Activated naive CD8-positive, alpha-beta T cell treated with anti-CD3 and anti-CD28 coated beads, Interleukin-2, amount 50 U/mL, for 24 hours (primary cell): ENCODE measurements at places on chromosomes 7 and 10.
A peak's percentile ranks its signal among the peaks of the same experiment; 100 is the strongest.

DNA sequence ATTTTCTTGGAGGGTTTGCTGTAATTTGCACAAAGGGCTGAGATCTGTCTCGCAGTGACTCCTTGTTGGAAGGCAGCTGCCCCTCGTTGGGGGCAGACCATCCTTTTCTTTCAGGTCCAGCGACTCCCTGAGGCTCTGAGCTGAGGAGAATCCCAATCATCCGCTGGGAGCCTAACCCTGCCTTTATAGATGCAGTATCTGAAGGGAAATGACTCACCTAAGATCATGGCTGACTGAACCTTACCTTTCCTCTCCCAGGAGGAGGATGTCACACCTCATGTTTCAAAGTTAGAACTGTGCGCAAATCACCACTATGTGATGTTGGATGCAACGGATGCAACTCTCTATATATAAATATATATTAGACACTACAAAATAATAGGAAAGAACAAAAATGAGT lies 36.4 kb upstream of the MXI1 start:
- DNase-seq: no peak

- DNase-seq: no peak
These were observed 32.2 kb downstream of the VWA2 start for GRCh38 chr10:114271075-114271778.

GRCh38 chr10:18066947-18067346 lies 73.3 kb upstream of the CACNB2 start:
- no peak for DNase-seq

DNA sequence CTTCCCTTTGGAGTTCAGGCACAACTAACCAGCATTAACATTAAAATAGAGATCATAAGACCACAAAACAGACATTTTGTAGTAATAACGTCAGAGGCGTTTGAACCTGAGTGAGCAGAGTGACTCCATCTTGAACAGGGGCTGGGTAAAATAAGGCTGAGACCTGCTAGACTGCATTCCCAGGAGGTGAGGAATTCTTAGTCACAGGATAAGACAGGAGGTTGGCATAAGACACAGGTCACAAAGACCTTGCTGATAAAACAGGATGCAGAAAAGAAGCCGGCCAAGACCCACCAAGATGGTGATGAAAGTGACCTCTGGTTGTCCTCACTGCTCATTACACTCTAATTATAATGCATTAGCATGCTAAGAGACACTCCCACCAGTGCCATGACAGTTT lies 493.2 kb upstream of the AUTS2 start:
- no peak for DNase-seq

GRCh38 chr10:73406846-73407245 lies 7.0 kb downstream of the ANXA7 start:
- DNase-seq: no peak

DNA sequence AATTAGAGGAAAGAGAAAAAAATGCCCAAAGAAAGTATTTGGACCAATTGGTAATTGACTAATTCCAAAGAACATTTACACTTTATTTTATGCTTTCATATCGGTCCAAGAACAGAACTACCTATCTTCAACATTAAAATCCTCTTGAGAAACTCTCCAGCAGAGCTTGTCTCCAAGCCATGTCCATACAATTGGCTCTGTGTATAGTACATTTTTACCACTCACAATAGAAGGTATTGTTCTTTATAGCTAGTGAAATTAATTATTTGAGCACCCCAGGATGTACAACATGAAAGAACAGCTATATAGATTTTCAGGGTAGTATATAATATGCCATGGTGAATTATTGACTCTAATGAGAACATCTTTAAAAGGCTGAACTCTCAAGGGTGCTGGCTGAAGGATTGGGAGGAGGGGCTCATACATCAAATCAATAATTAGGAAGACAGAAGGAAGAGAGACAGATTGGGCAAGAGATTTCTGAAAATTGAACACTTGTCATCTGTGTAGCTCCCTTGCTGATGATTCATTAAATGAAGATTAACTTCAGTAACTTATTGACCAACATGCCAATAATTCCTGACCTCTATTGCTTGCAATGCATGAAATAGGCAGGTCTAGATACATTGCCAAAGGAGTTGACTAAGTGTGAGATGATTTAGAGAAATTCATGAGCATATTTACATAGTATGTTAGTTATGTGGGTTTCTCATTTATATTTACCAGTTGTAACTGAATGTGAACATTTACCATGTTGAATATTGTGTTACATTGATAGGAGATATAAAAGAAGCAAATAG lies 249.7 kb downstream of the MTERF1 start:
- no peak for DNase-seq

DNA sequence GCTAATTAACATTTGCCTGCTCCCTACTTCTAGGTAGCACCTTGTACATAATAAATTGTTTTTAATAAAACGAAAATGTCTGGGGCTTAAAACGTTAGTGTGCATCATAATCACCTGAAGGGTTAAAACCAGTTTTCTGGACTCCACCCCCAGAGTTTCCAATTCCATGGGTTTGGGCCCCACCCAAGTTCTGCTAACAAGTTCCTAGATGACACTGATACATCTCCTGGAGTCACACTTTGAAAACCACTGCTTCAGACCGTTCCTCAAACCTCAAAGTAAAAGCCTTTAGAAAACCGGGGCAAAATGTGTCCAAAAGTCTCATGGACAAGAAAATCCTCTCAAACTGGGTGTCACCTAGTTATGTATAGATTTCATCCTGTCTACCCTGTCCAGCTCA lies 9.3 kb downstream of the OSBPL3 start:
- DNase-seq: no peak

GRCh38 chr7:154767821-154768415 lies 235.0 kb downstream of the PAXIP1 start:
- DNase-seq: no peak

DNA sequence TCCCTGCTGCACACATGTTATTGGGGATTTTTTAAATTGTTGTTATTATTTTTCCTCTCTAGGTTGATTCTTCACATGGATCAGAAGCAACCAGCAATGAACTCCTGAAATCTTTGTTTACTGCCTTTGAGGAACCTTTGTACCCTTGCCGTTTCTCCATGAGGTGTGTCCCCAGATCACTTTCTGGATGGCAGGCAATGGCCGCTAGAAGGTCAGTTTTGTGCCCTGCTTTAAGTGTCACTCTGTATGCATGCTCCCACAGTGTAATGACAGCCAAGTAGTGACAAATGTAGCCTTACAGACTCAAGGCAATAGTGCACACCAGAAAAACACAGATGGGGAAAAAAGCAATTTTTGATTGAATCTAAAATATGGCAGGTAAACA lies 47.7 kb upstream of the NRP1 start:
- no peak for DNase-seq

DNA sequence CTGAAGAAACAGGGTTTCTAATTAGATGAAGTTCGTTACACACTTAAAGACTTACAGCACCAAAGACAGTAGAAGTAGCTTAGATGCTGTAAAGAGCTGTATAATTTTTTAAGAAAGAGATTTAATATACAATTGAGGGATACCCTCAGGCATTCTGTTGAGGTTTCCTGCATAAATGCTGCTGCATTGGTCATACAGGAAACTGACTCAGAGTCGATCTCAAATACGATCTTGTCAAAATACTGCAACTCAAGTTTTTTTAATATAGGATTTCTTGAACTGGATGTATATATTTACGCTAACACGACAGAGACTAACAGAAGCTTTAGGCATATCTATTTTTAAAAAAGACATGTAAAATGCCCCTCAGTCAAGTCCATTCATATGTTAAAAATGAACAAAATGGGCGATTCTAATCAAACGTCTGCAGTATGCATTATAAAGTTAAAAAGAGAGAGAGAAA lies 2.4 kb upstream of the ARID5B start:
- no peak for DNase-seq

GRCh38 chr10:63281967-63282366 lies 148.8 kb downstream of the NRBF2 start:
- DNase-seq: no peak

GRCh38 chr7:67754651-67755050 lies 758.0 kb downstream of the TYW1 start:
- DNase-seq: no peak

GRCh38 chr10:7168414-7168813 lies 242.4 kb downstream of the SFMBT2 start:
- DNase-seq: no peak

GRCh38 chr7:146002431-146003078 lies 114.0 kb upstream of the CNTNAP2 start:
- no peak for DNase-seq

DNA sequence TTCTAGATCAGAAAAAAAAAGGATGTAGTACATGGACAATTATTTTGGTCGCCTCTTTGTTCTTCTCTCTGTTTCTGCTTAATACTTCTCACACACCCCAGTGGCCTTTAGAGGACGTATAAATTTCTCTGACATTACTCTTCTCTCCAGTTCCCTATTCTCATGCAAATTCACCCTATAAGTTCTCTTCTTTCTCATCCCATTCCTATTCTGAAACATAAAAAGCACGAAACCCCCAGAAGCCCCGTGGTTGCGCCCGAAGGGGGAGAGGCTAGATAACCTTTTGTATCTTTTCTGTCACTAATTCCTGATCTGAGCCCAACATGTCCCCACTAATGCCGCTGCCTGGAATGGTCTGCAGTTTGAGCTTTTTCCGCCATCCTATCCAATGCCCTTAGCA lies 136.9 kb downstream of the SKIDA1 start:
- no peak for DNase-seq

DNA sequence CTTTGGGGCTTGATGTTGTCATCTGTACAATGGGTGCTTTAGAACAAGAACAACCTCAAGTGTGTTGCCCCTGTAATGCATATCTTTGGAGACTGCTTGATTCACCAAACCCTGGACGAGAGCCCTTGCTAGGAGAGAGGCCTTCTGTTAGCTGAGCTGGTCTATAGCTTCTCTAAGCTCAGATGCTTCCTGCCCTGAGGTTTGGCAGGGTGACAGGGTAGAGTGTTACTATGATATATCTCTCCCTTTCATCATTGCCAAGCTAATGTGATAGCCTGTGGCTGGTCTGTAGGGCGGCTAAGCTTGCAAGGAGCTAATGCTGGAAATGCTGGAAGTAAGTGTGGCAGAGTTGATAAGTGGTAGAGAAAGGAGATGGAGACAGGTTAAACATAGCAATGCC lies 364.1 kb downstream of the RPS24 start:
- no peak for DNase-seq

DNA sequence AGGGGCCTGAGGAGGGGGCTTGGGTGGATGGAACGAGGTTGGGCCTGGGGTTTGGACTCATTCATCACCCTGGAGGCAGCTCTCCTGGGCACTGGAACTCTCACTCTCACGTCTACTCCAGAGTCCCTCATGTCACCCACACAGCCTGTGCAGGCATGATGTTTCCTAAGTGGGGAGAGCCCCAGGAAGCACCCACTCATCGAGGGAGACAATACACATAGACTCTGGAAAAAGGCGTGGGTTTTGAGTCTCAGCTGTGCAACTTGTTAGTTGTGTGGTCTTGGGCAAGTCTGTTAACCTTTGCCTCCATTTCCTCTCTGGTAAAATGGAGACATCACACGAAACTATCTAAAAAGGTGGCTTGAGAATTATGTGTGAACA lies 25.9 kb upstream of the RBM20 start:
- DNase-seq: peak; percentile 64

DNA sequence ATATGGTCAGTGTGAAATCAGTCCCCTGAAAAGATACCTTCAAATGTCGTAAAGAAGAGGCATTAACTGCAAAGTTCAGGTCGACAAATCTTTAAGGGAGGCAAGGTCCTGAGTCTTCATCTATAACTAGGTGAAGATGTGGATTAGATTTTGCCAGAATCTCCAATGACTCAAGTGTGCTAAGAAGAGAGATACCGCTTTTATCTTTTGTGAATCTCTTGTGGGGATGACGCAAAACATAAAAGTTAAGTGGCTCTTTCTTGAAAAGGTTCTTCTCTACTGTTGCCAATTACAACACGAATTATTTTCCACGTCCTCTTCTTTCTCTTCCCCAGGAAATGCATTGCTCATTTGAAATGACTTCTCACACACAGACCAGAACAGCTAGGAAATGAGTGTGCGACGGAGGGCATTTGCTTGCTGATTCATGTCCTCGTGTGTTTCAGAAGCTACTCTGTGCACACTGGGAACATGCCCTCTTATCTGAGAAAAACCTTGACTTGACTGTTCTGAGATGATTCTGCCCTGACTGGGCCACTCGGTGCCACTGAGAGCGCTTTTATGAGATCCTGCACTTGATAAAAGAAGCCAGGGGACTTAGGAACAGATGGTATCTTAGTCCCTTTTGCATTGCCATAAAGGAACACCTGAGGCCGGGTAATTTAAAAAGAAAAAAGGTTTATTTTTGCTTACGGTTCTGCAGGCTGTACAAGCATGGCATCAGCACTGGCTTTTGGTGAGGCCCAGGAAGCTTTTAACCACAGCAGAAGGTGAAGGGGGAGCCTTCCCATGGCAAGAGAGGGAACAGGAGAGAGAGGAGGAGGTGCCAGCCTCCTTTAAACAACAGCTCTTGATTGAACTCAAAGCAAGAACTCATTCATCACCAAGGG lies 169.5 kb upstream of the PFKP start:
- DNase-seq: no peak

DNA sequence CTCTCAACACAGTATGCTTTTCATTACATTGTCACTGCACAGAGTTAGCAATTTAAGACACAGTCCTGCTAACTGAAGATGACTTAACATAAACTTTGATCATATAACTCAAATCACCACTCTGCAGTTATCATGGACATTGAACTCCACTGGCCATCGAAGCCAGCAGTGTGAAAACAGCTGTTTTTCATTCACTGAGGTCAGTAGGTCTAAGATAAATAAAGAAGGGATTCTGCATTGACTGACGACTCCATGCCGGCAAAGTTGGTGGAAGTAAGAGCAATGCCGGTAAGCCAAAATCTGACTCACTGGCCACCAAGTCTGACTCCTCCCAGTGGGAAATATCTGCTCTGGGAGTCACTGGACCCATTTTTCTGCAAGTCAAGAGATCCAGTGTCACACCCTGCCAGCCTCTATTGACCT lies 449.9 kb upstream of the ANKRD30A start:
- no peak for DNase-seq

DNA sequence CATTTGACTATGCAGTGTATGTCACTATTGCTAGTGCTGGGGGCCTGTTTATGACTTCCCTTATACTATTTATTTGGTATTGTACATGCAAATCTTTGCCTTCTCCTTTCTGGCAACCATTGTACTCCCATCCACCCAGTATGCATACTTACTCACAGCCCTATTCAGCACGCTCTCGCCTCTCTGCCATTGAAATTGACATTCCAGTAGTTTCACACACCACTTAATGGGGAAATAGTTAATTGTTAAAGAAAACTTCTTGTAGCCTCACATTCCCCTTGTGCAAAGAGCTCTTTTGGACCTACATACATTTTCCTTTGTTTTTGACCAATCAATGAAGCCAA lies 9.9 kb downstream of the CLDN12 start:
- DNase-seq: no peak
